ENCODE measurements at places on chromosomes 6 and 20. TPM values are rescaled to one million over a fixed set of nuclear protein-coding genes. Genes with fewer than 3 reads are reported as not detected.

The SLC26A8 gene
- 0.87 TPM for total RNA-seq

The VNN1 gene
- not detected for total RNA-seq

The EPPIN gene
- not detected for total RNA-seq

The TMEM200A gene
- total RNA-seq: 44.5 TPM

The GSTA3 gene
- total RNA-seq: not detected

The BMP2 gene
- 20.7 TPM for total RNA-seq

The CLIC5 gene
- total RNA-seq: not detected

The CCNC gene
- 73.3 TPM for total RNA-seq

The RBBP8NL gene
- not detected for total RNA-seq

The GJE1 gene
- not detected for total RNA-seq

The CD93 gene
- total RNA-seq: 1.0 TPM

The PTPRK gene
- 75.4 TPM for total RNA-seq

The ACAT2 gene
- total RNA-seq: 76.8 TPM

The MYCT1 gene
- total RNA-seq: 0.44 TPM

The MAP7 gene
- 2.0 TPM for total RNA-seq

Data from smooth muscle cell of trachea (primary cell).